ENCODE measurements at places on chromosomes 13 and 19. TPM values are rescaled to one million over a fixed set of nuclear protein-coding genes. Genes with fewer than 3 reads are reported as not detected.

Gene C1QTNF9B
- total RNA-seq: not detected

Gene NXNL1
- total RNA-seq: not detected

Gene CKM
- total RNA-seq: not detected

Gene EDNRB
- total RNA-seq: not detected

Gene SPACA6
- total RNA-seq: 4.6 TPM

Gene LIM2
- 2.6 TPM for total RNA-seq

DNA sequence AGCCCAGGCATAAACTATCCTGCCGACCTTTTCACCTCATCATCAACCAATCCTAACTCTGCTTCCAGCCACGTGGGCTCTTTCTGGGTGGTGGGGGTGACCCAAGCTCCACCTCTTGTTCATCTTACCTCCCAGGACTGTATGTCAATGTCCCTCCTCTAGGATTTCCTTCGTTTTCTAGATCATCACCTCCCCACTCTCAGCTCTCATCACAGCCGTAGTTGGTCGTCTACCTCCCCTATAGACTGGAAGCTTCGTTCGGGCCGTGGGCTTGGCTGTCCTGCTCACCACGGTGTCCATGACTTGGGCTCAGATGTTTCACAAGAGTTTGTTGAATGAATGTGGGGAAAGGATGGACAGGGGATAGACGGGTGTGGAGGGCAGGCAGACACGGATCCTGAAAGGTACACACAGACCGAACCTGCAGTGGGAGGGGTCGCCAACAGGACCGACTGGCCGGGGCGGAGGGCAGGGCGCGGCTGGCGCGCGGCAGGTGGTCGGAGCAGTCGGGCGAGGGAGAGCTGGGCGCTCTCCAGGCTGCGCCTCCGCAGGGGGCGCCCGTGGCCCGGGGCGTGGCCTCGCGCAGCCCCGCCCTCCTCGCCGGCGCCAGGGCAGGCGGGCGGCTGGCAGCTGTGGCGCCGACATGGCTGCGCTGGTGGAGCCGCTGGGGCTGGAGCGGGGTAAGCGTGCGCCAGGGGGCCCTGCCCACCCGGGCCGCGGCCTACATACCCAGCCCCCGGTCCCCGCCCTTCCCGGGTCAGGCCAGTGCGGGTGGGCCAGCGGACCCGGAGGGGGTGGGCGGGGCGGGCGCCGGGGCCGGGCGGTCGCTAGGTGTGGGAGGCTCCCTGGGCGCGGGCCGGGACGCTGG, at the start of gene LIN7B:
TSS of gene LIN7B (plus strand) at position 609 of the 868 bp plus-strand sequence. CDS start at position 644, 35 bp downstream.
- H3K27ac ChIP-seq: peak within 1 kb of the TSS; percentile 21
- H3K4me3 ChIP-seq: peak within 1 kb of the TSS; percentile 78
- peaks cover 10% of the 10 kb centered on the region for H3K36me3 ChIP-seq
- peak; percentile 69 for DNase-seq
- H3K27me3 ChIP-seq: no peaks in the 10 kb centered on the region
- H3K4me1 ChIP-seq: peaks cover 28% of the 10 kb centered on the region

DNA sequence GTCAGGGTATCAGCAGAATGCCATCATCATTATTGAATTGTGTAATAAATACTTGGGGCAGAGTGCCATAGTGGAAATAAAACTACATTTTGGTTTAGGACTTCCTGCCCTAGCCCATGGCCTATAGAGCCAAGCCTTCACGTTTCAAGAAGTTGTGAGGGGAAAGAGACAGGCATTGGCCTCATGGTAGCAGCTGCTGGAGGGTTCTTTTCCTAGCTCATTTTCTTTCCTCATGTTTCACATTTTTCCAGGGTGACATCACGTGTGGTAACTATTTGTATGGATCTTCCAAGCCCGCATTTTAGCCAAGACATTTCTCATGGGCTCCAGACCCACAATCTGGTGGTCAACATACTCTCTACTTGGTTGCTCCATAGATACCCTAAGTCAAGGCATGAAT, 80.4 kb downstream of the LRCH1 start:
- H3K36me3 ChIP-seq: peaks cover 3% of the 10 kb centered on the region
- DNase-seq: no peak
- H3K27me3 ChIP-seq: no peaks in the 10 kb centered on the region
- H3K4me1 ChIP-seq: peaks cover 28% of the 10 kb centered on the region

DNA sequence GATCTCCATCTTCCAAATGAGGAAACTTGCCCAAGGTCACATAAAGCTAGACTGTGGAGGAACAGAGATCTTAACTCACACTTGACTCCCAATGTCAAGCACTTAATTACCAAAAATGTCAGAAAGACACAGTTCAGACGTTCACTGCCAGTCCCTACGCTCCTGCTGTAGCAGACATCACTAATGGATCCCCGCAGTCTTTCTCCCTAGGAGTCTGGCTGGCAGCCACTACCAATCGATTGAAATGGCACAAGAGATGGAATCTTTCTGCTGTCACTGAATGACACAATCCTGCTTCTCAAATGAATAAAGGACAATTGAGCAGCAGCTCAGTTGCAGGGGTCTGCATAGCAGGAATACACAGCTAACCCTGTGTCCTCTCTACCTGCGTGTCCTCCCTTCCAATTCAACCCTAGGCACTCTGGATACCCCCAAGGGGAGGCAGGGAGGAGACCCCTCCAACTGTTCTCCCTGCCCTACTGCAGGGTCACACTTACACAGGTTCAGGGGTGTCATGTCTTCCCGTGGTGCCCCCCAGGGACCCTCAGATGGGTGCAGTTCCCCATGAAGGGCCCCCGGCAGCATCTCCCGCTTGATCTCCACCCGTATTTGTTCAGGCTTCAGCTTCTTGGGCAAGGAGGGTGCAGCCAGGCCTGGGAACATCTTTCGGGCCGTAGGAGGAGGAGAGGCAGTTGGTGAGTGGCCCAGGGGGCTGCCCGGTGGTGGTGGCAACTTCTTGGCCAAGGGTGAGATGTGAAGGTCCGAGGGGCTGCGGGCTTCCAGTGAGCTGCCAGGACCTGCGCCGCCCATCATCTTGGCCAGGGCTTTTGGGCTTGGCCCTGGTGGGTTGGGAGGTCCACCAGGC, 7.9 kb upstream of the AKAP8L start:
- no peak for DNase-seq
- peaks cover 53% of the 10 kb centered on the region for H3K36me3 ChIP-seq
- H3K4me1 ChIP-seq: peaks cover 14% of the 10 kb centered on the region

DNA sequence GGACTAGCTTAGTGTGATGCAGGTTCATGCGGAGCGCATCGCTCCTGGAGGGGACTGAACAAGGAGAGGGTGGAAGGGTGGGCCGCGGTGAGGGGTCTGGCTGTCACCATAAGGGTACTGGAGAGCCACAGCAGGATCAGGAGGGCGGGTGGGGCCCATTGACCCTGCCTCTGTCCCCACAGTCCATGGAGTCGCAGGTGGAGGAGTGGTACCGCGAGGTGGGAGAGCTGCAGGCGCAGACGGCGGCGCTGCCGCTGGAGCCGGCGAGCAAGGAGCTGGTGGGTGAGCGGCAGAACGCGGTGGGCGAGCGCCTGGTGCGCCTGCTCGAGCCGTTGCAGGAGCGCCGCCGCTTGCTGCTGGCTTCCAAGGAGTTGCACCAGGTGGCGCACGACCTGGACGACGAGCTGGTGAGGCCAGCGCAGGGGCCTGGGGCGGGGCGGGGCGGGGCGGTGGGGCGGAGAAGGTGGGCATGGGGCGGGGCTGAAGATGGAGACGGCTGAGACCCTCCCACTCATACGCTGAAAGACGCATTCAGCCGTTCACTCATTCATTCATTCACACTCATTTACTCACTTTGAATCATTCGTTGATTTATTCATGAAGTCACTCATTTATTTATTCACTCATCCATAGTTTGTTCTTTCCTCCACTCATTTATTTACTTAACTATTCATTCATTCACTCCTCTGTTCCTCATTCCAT, 27.5 kb upstream of the SHKBP1 start:
- peaks cover 7% of the 10 kb centered on the region for H3K4me1 ChIP-seq
- no peak overlapping the region for H3K4me3 ChIP-seq
- H3K27ac ChIP-seq: no peak overlapping the region
- H3K36me3 ChIP-seq: no peaks in the 10 kb centered on the region
- peaks cover 34% of the 10 kb centered on the region for H3K27me3 ChIP-seq

- no peak overlapping the region for H3K4me3 ChIP-seq
- H3K4me1 ChIP-seq: no peaks in the 10 kb centered on the region
- H3K27me3 ChIP-seq: no peaks in the 10 kb centered on the region
- no peak overlapping the region for H3K27ac ChIP-seq
- no peaks in the 10 kb centered on the region for H3K36me3 ChIP-seq
Observed at GRCh38 chr13:43356567-43356966, 333.2 kb downstream of the DNAJC15 start.

DNA sequence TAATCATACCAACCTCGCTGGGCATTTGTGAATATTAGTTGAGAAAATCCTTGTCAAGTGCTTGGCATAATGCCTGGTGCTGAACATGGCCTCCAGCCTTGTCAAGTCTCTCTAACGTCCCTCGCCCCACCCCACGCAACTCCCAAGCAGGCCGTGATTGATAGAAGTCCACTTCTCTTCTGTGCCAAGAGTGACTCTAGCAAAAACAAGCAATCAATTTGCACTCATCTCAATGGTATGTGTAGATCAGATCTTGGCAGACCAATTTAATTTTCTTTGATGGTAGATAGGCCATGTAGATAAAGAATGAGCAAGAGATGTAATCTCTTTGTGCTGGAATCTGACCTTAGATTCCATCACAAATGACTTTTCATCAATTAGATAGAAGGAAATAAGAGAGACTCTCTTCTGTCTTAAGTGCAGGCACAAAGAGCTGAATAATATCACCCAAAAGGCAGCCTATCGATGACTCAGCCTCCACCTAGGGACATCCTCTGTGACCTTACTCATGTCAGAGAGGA, 31.0 kb upstream of the KATNAL1 start:
- no peak for DNase-seq
- H3K4me1 ChIP-seq: peaks cover 6% of the 10 kb centered on the region
- no peaks in the 10 kb centered on the region for H3K36me3 ChIP-seq

DNA sequence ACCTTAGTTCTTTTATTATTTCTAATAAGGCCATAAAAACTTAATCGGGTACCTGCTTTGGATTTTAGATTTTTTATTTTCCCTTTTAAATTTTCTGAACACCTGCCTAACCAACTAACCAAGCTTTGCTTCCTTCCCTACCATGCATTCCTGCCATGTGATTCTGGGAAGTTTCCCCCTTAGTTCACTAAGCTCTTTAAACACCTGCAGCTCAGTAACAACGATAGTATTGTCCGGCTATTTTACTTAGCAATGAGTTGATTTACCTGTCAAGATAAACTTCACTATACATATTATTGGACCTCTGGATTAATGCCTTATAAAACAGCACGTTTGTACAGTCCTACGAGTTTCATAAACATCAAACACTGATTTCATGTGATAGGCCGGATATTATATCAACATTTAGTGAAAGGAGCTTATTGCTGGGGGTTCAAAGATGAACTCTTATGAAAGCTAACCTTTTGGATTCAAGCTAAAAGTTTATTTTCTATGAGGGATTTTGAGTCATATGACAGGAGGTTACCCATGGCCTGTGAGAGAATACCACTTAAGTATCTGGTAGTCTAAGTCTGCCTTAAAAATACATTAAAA, 81.0 kb upstream of the STARD13 start:
- H3K27ac ChIP-seq: no peak overlapping the region
- no peak overlapping the region for H3K4me3 ChIP-seq
- peaks cover 11% of the 10 kb centered on the region for H3K4me1 ChIP-seq
- peaks cover 3% of the 10 kb centered on the region for H3K27me3 ChIP-seq
- DNase-seq: no peak

DNA sequence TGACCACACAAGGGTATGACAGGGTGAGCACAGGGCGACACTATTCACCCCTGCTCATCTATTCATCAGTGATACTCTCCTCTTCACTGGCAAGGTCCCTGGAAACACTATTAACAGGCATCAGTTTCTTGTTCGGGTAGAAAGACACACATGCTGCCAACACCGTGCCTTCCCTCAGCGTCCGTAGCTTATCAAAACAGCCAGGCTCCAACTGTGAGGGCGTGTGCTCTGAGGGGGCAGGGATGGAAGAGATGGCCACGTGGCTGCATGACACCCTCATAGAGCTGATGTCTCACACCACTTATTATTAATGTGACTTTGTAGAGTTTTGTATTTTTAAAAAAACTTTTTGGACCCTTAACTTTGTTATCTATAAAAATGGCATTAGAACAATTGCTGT, 160.3 kb downstream of the ITGBL1 start:
- no peak overlapping the region for H3K27ac ChIP-seq
- no peaks in the 10 kb centered on the region for H3K4me1 ChIP-seq
- H3K27me3 ChIP-seq: peaks cover 6% of the 10 kb centered on the region
- no peak for DNase-seq

Data from activated CD8-positive, alpha-beta T cell treated with anti-CD3 and anti-CD28 coated beads for 36 hours (primary cell).